ENCODE measurements at places on chromosomes 6 and 20. TPM values are rescaled to one million over a fixed set of nuclear protein-coding genes. Genes with fewer than 3 reads are reported as not detected.

- DNase-seq = no peak
Measured at GRCh38 chr20:49966861-49967260, 15.9 kb upstream of the SNAI1 start.

DNA sequence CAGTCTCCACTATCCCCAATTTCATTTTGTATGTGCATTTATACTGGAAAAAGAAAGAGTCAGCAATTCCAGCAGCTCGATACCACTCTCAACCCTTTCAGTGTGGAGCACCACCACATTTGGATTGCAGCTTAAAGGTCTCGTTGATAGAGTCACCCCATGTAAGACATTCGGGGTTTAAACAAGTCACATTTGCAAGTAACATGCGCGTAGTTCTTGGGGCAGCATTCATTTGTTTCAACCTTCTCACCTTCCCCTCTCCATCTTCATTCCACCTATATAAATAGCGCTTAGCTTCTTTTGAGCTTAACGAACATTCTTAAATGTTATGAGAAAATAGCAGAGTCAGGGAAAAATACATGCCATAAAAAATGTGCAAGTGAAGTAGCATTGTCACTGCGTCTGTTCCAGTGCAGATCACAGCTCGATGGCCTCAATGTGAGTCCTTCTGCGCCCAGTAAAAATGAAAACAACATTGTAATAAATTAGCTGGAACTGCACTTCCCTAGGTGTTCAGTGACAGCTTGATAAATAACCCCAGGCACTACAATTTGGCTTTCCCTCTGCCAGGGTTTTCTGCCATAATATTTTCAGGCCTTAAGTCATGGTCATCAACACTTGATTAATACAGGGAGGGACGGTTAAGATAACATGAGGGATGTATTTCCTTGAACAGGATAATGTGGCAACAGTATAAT, 737.8 kb upstream of the NRSN1 start:
- no peak for DNase-seq

The MYO6 gene
- polyA plus RNA-seq = 24.2 TPM

The TRIM31 gene
- polyA plus RNA-seq = not detected

The APOBEC2 gene
- polyA plus RNA-seq = not detected

The INSM1 gene
- not detected for polyA plus RNA-seq

The COL9A3 gene
- 0.25 TPM for polyA plus RNA-seq

Data from GM23248 (cell line).